ENCODE measurements at places on chromosomes 16 and 17. TPM values are rescaled to one million over a fixed set of nuclear protein-coding genes. Genes with fewer than 3 reads are reported as not detected.

The CDC6 gene
- 47.2 TPM for total RNA-seq

The OR4D1 gene
- total RNA-seq = not detected

The RASD1 gene
- 4.9 TPM for total RNA-seq

The SP6 gene
- 7.7 TPM for total RNA-seq

The EME1 gene
- total RNA-seq = 15.4 TPM

The CACNG3 gene
- total RNA-seq = not detected
